ENCODE measurements at places on chromosomes 1 and 21.

GRCh38 chr1:43586136-43586731, 55.6 kb downstream of the PTPRF start:
- DNase-seq, result no peak

DNA sequence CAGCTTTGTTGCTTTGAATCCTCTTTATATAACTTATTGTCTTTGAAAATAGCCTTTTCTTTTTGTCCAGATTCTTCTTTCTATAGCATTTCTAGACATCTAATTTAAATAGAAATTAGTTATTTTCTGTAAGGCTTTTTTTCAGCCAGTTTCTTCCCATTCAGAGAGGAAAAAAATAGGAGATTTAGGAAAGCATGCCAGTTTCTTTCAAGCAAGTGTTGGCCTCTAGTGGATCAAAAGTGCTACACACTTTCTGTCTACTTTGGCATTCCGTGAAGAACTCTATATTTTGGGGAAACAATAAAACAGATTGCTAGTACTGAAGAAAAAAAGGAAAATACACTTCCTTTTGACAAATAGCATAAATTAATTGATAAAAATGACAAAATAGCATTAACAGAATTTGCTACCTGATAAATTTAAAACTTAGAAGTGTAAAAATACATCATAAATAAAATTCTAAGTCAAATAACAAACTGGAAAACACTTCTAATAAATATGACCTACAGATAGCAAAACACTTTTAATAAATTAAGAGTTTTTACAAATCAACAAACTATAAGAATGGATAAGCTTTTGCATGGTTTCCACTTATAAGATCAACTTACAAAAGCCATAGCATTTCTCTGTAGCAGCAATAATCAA, 13.1 kb upstream of the EXO1 start:
- DNase-seq, result no peak

DNA sequence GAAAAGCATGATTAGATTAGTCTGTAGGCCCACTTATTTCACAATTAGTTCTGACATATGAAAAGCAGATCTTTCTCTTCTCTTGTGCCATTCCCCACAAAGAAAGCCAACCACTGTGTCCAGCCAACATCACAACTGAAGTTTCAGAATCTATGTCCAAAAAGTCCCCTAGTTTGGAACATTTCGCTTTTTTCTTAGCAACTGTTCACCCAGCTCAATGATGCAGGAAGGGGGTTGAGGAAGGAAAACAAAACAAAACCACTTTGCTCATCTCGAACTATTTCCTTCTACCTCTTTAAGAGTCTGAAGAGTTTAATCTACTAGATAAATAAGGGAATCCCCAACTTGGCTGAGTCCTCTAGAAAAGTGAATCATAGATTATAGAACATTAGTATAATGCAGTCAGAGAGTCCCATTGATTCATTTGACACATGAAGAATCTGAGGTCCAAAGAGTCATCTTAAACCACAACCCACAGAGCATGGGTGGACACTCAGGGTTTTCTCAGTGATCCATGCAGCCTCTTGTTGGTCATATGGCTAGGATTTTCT, 159.3 kb upstream of the SGIP1 start:
- DNase-seq, result no peak

GRCh38 chr1:219302697-219303096, 129.0 kb downstream of the LYPLAL1 start:
- DNase-seq, result no peak

GRCh38 chr1:86998727-86999126, 84.3 kb downstream of the HS2ST1 start:
- DNase-seq, result no peak

- DNase-seq, result peak; percentile 36
Observed at GRCh38 chr1:93629101-93630059, 52.3 kb downstream of the BCAR3 start.

- no peak for DNase-seq
Observed at GRCh38 chr1:109500941-109501381, 7.1 kb downstream of the CYB561D1 start.

DNA sequence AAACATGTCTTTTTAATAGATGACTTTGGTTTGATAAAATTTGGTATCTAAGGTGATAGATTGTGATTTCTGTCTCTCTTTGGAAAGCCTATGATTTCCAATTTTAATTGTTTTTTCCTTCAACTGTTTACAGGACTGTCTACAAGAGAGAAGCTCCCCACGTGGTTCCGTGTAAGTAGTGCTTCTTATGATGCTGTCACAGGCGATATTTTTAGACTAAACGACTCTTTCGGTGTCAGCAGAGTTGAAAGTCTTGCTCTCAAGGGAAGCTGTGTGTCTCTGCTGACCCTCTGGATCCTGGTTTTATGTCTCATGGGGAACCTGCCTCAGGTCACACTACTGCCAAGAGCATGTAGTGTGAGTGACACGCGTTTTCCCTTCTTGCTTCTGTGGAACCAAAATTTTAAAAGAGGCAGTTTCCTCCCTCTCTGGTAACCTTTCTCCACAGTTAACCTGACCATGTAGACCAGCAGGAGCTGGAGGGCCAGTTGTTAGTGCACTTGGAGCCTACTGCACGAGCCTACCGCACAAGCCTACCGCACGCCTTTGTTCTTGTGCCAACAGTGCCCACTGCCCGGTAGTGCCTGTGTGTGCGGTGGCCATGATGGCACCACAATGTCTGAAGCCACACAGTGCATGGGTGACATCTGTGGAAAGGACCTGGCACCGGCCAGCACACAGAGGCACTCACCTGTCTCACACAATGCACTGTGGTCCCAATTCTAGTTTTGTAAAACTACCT, 91.9 kb downstream of the PCBP3 start:
- no peak for DNase-seq

DNA sequence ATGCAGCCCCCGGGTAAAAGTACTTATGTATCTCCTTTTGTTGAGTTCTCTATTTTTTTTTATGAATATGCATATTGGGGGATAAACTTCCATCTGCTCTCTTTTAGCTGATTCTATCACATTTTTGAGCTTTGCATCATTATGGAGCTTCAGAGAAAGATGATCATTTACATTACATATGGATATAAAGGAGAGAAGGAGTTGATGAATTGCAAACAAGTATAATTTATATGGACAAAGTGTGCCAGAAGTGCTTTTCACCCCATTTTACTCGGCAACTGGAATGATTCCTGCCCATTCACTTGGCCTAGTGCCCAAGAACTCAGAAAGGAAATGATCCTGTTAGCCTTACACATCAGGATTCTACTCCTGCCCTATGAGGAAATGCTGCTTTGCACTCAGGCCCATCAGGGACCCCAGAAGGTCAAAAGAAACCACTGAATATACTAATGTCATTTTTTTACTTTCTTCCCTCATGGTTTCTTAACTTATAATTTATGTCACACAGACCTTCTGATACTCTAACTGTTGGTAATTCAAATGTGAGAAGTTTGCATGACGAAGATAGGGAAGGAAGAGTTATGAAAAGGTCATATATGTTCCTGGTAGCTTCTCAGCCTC, 65.6 kb downstream of the SAMSN1 start:
- no peak for DNase-seq

DNA sequence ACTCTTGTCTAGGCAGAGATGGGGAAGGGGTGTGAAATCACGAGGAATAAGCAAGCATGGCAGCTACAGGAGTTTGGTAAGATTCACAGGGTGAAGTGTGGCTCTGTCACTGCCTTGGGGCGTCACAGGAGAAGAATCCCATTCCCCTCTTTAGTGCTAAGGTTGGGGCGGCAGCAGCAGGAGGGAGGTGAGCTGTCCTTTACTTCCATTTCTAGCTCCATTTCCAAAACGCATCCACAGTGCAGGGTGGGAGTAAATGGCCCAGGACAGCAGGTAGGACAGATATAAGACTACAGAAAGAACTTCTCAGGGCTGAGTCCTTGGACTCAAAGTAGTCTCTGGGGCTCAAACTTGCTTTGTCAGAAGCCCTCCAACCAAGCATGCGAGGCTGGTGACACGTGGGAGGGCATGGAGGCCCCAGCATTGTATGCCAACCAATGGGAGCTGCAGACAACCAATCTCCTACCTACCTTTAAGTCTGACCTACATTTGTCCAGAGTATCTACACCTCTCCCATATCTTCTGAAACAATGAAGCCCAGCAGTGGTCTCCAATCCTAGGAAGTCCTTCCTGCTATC, 8.5 kb downstream of the MEF2D start:
- no peak for DNase-seq

GRCh38 chr1:61389926-61390845, 307.8 kb downstream of the NFIA start:
- no peak for DNase-seq

- DNase-seq, result no peak
Observed at GRCh38 chr1:245802941-245803665, 648.3 kb downstream of the KIF26B start.

DNA sequence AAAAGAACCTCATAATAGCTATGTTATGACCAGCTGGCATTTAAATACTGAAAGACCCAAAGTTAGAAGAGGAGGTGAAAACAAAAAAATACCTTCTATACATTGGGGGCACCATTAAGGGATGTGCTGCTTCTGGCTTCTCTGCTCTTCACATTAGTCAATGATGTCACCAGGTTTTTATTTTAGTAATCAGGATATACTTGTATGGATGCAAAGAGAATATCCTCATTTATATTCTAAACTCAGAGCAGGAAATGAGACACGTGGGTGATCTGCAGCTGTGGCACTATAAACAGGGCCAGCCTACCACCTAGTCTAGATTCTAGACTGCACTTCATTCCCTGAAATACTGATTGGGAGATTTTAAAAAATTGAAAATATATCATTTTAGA, 51.2 kb downstream of the WLS start:
- no peak for DNase-seq

GRCh38 chr1:169762699-169763098, 28.8 kb upstream of the SELE start:
- no peak for DNase-seq

GRCh38 chr21:14243874-14244273, 27.9 kb downstream of the RBM11 start:
- no peak for DNase-seq

DNA sequence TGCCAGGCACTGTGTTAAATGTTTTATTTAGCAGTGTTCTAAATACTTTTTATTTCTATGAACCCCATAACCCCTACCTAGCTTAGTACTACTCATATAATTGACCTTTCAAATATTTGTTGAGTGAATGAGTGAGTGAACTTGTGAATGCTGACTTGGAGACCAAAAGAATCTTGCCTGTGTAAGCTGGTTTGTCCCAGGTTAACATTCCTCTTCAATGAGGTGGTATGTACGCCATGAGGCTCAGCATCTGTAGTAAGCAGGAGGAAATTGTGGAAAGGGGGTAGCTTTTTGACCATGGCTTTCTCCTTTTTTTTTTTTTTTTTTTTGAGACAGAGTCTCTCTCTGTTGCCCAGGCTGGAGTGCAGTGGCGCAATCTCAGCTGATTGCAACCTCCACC, 14.6 kb downstream of the MED18 start:
- no peak for DNase-seq

DNA sequence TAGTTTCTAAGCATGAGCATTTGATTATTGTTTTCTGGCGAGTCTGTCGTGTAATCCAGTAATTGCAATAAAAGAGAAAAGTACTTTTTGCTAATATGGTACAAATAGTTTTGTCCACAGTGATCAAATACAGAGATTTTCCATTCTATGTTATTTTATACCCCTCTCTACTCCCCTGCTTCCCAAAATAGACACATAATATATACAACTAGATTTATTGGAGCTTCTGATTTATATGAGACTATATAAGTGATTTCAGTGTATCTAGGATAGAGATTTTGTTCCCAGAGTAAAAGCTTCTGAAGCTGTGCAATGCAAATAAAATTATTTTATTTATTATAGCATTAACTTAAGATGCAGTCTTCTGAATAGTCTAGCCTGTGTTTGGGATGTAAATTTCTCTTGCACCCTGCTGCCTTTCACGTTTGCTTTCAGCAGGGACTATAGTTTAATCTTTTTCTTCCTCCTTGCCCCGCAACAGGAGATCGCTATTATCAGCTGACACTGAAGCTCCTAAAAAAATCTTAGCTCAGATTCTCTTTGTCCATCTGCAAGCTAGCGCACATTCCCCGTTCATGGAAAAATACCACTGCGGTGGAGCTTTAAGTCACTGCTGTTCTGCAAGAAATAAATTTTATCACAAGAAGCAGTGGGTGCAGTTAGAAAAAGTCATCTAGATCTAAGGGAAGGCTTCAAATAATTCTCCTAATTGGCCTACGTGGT, 273.3 kb downstream of the DISC1 start:
- DNase-seq, result no peak

DNA sequence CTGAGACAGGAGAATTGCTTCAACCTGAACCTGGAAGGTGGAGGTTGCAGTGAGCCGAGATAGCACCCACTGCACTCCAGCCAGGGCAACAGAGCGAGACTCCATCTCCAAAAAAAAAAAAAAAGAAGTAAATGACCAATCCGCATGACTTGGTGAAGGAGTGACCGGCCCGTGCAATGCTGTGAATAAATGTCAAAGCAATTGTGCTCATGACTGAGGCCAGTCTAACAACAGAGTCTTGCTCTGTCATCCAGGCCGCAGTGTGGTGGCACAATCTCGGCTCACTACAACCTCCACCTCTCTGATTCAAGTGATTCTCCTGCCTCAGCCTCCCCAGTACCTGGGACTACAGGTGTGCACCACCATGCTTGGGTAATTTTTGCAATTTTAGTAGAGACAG, 27.8 kb upstream of the SLC19A1 start:
- DNase-seq, result no peak

DNA sequence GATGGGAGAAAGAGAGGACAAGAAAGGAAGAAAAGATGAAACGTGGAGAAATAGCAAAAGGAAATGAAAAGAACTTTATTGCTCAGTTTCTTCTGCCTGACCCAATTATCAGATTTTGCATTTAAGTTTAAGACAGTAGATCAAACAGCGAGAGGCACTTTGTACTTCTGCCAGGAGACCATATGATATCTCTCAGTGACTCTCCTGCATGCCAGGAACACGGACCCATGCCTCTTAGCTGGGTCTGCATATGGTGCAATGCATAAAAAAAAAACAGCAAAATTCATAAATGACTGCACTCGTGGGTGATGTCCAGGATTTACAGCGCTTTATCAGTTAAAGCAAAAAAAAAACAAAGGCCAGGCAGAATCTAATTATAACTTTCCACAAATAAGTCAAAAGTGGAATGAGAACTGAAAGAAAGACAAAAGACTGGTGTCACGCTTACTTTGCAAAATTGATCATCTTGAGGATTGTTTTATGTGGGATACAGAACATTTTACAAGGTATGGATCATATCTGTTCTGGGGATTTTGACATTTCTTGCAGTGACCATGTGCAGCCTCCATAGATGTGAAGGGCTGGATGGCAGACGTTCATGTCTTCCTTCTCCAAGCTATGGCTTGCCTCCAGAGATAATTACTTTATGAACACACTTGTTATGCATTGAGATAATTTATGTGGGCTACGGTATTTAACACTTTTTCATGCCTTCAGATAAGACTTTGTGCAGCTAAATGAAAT, 79.5 kb downstream of the RUNX1 start:
- DNase-seq, result no peak

Measured in NCI-H187 (cell line).